AG04449 (cell line): ENCODE measurements at places on chromosomes 11 and 22.

GRCh38 chr11:72812967-72813739 lies 1.1 kb upstream of the ATG16L2 start:
- DNase-seq = no peak

DNA sequence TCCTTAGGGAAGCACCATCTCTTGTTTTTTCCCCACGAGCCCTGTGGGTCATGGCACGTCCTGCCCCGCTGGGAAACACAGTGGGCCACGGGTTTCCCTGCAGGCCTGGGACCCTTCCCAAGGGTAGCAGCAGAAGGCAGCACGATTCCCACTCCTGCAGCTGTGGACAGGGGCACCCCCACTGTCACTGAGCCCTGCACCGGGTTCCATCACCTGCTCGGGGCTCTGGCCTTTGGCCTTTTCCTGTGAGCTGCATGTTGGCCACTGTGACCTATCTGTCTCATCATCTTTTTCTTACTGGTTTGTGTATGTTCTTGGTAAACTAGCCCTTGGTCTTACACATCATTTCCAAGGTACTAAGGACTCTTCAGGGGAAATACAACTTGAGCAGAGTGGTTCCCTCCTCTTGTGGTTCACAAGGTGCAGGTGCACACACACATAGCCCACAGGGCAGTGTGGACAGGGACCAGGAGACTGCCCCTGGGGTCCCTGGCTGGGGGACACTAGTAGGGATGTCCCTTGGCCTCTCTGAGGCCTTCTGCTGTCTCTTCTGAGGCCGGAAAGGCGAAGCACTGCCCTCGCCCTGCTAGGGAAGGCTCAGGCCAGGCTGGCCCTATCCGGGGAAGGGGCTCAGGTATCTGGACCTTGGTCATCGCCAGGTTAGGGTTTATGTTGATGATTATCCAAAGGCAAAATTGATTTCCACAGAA lies 19.0 kb upstream of the TXNRD2 start:
- no peak for DNase-seq

DNA sequence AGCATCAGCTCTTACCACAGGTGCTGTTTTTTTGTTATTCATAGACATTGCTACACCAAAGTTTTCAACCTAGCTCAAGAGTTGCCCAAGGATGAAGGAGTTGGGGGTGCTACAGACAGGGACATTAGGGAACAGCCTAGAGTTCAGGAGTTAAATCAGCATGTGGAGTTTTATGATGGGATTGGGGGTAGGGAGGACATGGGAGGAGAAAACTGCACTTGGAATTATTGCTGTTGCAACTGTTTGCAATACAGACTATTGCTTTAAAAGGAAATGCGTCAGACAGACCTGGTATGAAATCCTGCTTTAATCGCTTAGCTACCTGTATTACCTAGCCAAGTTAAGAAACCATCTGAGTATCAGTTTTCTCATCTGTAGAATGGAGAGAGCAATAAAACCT lies 6.3 kb downstream of the TMA7B start:
- no peak for DNase-seq

- DNase-seq = no peak
Measured at GRCh38 chr11:114183044-114183511, 113.1 kb upstream of the NNMT start.

- DNase-seq = no peak
Measured at GRCh38 chr11:66592457-66593302, at the start of the genes CCDC87 and CCS. Gene CCDC87 (minus strand): TSS chr11:66593063. CDS start chr11:66593015, 48 bp downstream. Gene CCS (plus strand): TSS chr11:66593185. CDS start chr11:66593262, 77 bp downstream.

DNA sequence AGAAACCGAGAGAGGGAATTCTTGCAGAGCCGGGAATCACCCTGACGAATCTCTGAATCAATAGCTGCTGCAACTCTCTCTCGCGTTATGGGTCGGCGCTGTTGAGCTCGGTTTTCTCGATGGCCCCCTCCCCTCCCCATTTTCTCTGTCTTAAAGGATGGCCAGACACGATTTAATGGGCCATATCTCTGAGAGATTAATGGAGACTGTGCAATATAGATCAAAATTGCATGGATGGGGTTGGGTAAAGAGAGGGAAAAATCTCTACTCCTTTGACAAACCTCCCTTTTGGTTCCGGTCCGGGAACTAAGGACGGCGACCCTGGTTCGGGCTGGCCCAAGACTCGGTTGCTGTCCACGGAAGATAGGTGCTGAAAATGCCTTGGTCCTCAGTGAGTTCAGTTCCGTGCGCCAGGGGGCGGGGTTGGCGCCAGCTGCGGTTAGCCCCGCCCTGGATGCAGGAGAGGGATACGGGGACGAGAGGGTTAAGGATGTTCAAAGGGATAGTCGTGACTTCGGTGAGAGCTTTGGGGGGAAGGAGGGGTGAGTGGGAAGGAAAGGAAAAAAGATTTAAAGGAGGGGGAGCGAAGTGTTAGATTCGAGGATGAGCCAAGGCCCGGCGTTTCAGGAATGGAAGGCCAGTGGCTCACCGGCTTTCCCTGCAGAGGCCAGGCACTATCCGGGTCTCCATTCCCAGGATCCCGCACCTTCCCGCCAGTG lies 103.6 kb upstream of the HSD17B12 start:
- DNase-seq = no peak

DNA sequence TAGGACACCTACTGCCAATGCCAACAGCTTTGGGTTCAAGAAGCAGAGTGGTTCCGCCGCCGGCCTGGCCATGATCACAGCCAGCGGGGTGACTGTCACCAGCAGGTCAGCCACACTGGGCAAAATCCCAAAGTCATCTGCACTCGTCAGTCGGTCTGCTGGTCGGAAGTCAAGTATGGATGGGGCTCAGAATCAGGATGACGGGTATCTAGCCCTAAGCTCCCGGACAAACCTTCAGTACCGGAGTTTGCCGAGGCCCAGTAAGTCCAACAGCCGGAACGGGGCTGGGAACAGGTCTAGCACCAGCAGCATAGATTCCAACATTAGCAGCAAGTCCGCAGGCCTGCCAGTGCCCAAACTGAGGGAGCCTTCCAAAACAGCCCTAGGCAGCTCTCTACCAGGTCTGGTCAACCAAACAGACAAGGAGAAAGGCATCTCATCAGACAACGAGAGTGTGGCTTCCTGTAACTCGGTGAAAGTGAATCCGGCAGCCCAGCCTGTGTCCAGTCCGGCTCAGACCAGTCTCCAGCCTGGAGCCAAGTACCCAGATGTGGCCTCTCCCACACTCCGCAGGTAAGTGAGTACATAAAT lies 115.1 kb downstream of the DBX1 start:
- no peak for DNase-seq

DNA sequence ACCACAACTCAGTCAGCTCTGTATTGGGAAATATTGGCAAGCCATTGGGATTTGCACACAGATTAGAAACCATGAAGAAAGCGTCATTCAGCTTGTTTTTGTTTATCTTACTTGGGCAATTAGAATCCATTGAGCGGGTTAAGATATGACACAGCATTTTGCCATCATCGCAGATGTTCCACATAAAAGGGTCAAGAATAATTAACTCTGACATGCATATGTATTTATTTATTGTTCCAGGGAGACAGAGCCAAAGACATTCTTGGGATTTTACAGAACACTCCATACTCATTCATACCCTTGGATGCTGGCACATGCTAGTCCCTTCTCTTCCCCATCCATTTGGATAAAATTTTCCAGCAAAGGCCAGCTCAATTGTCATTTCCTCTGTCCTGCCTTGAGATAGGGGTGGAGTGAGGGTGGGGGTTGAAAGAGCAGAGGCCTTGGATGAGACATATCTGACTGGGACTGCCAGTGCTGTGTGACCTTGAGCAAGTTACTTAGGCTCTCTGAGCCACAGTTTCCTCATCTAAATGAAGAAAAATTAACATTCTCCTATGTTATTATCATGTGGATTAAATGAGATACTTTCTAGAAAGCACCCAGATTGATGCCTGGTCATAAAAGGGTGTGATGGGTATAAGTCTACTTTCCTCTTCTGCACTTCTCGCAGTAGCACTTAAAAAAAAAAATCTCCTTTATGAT lies 179.7 kb downstream of the RRAS2 start:
- DNase-seq = no peak

DNA sequence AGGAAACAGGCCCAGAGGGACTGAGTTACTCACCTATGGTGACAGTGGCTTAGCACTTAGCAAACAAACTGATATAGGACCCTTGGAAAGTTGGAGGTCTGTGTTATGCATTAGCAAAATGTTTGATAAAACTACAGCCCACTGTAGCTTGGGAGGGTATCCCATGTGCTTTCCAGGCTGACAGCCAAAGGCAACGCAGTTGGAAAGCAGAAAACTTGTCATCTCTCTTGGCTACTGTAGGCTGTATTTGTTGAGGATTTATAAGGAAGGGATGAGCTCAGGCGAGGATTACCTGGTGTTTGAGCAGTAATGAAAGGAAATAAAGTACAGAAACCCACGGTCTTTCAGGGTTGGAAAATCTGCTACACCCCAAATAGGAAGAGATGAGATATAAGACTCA lies 23.8 kb downstream of the SDHAF2 start:
- no peak for DNase-seq

DNA sequence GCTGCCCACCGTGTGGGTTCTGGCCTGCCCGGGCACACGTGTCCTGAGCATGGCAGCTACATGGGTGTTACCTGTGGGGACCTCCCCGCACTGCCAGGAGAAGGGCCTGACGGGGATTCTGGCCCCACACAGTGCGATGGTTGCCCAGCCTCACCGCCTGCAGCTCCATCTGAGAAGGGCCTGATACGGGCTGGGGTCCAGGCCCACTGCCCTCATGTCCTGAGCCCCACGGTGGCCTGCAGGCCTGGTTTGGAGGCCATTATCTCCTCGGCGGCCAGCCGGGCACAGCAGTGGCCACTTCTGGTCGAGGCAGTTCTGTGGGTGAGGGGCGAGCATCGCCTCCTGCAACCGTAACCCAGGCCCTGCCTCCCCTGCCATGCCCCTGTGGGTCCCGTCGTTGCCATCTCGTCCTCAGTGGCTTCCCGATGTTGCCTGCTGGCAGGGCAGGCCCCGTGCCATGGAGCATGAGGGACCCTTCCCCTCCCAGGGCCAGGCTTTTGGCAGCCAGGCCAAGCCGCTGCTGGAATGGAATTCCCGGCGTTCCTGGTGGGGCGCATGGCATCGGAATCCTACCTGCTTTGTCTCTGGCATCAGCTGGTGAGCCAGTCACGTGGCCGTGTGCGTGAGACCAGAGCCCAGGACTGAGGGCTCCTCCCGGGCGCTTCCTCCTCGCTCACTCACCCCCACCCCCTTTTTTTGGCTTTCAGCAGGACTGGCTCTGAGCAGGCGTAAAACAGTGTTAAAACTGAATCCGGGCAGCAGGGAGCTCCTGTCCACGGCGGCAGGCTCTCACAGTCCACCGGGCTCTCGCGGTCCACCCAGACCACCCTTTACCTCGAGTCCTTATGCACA lies 71.9 kb upstream of the PPARA start:
- DNase-seq = no peak

GRCh38 chr11:17651681-17652080 lies 67.7 kb upstream of the MYOD1 start:
- DNase-seq = no peak

DNA sequence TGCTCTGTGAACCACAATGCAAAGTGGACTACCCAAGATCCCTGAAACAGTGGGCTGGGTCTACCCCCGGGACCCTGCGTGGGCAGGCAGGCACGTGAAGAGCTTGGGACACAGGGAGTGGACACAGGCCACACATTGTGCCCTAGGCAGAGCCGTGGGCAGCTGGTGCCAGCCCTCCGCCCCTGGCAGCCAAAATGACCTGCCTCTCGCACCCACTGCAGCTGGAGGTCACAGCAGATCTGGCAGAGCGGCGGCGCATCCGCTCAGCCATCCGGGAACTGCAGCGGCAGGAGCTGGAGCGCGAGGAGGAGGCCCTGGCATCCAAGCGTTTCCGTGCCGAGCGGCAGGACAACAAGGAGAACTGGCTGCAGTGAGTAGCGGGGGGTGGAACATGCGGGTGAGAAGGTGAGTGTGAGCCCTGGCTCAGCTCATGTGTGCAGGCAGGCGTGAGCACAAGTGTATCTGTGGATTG lies 6.7 kb downstream of the SMTN start:
- DNase-seq = no peak

DNA sequence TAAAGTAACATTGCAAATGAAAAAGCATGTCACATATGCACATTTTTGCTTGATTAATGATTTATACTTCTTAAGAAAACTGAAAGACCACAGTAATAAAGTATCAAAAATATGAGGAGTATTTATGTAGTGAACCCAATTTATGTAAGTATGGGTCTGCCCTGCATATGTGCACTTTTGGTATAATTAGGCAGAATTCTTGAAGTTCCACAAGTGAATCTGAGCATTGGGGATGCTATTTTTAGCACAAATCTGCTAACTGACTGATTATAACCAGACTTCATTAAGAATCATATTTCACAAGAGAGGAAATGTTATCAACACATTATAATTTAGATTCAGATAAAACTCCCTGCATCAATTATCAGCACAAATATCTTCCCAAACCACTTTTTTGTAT lies 407.1 kb upstream of the LRRC4C start:
- no peak for DNase-seq

DNA sequence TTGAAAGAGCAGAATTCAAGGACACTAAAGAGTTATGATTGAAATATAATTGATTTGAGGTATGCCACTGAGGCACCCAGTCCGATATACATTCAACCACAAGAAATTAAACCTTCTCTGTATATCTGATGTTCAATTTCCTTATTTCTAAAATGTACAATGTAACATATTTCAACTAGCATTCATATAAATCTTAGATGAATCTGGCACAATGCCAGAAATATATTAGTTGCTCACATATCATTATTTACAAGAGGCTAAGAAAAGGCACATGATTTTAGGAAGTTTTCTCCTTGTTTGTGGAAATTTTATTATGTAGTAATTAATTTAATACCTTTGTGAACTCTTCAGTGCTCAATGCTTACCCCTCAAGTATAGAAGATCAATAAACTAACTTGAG lies 532.3 kb downstream of the KCNA4 start:
- no peak for DNase-seq

GRCh38 chr11:44570411-44571155 lies 5.1 kb downstream of the CD82 start:
- no peak for DNase-seq

DNA sequence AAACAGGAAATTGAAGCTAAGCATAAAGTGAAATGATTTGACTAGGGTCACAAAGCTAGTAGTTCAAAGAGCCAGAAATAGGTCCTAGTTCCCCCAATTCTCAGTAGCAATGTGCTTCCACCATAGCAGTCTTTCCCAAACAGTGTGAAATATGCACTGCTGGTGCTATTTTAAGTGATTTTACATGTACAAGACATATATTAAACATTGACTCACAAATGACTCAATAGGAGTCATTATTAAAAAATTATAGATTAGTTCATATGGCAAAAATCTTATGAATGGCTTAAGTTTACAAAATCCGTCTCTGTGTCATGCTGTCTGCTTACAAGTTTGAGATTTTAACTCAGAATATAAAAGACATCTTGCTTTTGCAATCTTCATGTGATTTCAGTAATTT lies 21.4 kb downstream of the KIF18A start:
- DNase-seq = peak; percentile 74

GRCh38 chr22:50261615-50262459 lies at the start of gene MAPK12:
Gene MAPK12 (minus strand): TSS chr22:50261683. CDS start chr22:50261509, 174 bp downstream.
- no peak for DNase-seq

- DNase-seq = no peak
Measured at GRCh38 chr22:28249402-28249801, 330.3 kb upstream of the PITPNB start.
